Hypothalamus (tissue), 51 donors: ENCODE measurements at places on chromosomes 1 and 21.

GRCh38 chr1:103087256-103087655, 21.1 kb downstream of the COL11A1 start:
- no peak for DNase-seq

DNA sequence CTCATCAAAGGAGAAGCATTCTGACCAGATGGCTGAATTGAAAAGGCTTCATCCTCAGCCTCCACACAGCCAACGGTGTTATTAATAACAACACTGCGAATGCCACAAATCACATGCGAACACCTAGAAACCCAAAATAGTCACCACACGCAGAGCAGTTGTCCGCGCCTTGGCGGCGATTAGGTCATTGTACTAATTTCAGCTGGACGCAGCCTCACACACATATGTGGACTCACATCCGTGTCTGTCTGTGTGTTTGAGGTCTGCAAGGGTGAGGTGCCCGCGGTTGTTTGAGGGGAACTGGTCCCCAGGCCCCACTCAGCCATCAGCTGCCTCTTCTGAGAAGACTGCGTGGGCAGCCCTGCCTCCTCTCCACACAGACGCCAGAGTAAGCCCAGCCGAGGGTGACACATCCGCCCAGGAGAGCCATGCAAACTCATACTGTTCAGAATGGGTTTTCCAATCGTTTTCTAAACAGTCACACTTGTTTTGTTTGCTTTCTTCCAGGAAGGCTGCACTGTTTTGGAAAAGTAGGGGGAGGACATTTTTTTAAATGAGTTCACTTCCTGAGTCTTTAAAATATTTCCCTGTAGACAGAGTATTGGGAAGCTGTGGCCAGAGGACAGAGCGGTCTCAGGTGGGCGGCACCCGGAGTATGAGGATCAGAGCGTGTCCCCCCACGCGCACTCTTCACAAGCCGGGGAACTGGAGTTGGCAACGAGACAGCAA, 53.4 kb downstream of the TOMM20 start:
- DNase-seq: peak; percentile 25

GRCh38 chr1:200776949-200777348, 38.3 kb downstream of the CAMSAP2 start:
- DNase-seq: no peak

- DNase-seq: no peak
Measured at GRCh38 chr1:199982606-199983005, 44.9 kb upstream of the NR5A2 start.

GRCh38 chr1:114177282-114177681, 23.6 kb upstream of the SYT6 start:
- DNase-seq: no peak

GRCh38 chr1:198245379-198245778, 88.6 kb downstream of the NEK7 start:
- no peak for DNase-seq

DNA sequence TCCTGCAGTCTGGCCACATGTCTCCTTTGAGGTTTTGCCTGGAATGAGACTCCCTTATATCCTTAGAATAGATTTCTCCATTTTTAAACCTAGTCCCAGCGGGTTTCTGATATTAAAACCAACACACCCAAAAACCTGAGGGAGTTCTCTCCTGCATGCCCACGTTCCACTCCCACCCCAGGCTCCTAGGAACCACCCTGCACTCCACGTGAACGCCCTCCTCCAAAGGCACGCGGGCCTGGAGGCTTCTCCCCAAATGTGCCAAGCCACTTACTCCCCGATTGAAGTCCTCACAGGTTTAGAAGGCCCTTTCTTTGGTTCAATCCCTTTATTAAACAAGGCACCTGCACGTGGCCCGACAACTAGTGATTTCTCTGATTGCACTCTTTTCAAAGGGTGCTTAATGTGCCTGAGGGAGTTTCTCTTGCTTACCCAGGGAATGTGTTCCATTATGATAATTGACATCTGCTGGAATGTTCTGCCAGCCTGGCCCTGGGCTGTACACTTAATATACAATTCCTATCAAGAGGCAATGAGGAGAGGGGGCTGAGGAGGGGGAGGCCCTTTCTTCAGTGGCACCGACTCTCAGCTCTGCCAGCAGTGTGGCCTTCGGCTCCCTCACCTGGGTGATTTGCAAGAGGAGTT, 104.3 kb upstream of the ADAR start:
- DNase-seq: no peak

GRCh38 chr1:220507085-220507484, 20.9 kb upstream of the MARK1 start:
- no peak for DNase-seq

DNA sequence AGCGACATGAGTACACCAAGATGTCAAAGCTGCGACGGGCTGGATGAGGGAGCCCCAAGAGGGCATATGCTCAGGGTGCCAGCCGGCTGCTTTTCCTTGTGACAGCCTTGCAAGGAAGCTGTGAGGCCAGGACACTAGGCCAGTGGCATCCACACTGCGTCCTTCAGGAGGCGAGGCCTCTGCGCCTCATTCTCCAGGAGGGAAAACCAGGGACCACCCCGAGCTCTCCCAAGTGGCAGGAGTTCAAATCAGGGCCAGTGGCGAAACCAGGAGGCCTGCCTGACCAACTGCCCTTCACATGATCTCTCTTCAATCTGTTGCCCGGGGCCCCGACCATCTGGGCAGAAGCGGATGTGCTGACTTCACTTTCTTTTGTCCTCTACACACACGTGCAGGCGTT, 8.2 kb downstream of the MUL1 start:
- DNase-seq: no peak

- no peak for DNase-seq
Measured at GRCh38 chr21:28359300-28359699, 633.4 kb downstream of the LTN1 start.

GRCh38 chr21:19468991-19469715, 1065.6 kb upstream of the TMPRSS15 start:
- DNase-seq: no peak

GRCh38 chr1:46379996-46380395, 14.1 kb upstream of the FAAH start:
- no peak for DNase-seq

DNA sequence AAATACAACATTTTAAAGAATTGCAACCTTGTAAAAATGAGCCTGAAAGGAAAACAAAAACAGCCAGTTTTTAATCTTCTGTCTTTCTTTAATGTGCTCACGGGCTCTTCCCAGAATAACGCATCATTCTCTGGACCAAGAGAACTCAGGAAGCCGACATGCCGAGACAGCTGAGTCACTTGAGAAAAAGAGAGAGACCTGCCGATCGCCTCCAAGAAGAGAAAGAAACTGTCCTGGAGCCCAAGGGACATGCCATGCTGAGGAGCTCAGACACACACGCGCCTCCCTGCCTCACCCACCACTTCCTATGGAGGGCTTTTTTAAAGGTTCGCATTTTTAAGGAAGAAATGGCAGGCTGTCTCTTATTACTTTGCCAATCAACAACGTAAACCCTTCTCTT, 176.4 kb downstream of the ZNF281 start:
- no peak for DNase-seq

GRCh38 chr1:115274467-115274866, 63.6 kb downstream of the NGF start:
- no peak for DNase-seq

DNA sequence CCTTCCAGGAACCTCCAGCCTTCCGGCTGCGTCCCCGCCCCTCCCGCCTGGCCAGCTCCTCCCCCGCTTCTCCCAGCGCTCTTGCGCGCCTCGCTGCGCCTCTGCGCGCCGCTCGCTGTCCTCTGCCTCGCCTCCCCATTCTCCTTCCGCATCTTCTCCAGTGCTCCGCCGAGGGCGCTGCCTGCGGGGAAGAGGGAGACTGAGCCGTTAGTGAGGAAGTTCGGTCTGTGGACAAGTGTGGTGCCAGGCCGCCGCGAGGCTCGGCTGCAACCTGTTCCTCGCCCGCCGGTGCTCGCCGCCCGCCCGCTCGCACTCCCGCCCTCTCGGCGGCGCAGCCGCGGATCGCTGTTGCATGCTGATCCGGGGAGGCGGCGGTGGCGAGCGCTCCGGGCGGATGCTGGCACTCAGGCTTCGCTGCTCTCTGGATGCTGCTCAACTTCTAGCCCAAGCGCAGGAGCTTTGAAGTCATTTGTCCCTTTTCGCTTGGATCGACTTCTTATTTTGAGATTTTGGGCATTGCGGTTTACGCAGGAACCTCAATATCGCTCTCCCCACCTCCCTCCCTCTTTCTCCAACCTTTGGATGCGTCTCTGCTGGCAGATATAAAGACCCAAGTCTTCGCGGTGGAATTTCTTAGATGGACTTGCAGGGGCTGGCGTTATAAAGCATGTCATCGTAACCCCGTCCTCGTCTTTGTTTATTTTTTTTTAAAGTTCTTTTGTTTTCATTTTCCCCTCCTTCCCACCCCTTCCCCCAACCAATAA, 614 bp upstream of the CACNA1E start:
- peak; percentile 57 for DNase-seq

DNA sequence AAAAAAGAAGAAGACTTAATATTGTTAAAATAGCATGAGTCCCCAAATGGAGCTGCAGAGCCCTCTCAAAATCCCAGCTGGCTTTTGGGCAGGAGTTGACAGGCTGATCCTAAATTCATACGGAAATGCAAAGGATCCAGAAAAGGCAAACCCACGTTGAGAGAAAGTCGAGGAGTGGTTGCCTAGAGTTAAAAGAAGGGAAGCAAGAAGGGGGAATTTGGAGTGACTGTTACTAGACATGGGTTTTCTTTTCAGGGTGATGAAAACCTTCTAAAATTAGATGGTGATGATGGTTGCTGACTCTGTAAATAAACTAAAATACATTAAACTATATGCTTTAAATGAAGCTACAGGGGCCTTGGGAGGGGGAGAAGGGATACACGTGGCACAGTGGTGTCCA, 1.6 kb downstream of the DNMT3L start:
- DNase-seq: no peak

- DNase-seq: no peak
Measured at GRCh38 chr1:18955131-18955440, 1.4 kb downstream of the IFFO2 start.
